Naive thymus-derived CD4-positive, alpha-beta T cell (primary cell): ENCODE measurements at places on chromosomes 2 and 18.

- no peak for DNase-seq
Observed at GRCh38 chr2:120460511-120460910, 114.6 kb downstream of the INHBB start.

GRCh38 chr18:73990258-73990657 is 157.4 kb downstream of the FBXO15 start:
- DNase-seq: no peak

GRCh38 chr2:168691221-168691620 is 111.2 kb upstream of the NOSTRIN start:
- no peak for DNase-seq

DNA sequence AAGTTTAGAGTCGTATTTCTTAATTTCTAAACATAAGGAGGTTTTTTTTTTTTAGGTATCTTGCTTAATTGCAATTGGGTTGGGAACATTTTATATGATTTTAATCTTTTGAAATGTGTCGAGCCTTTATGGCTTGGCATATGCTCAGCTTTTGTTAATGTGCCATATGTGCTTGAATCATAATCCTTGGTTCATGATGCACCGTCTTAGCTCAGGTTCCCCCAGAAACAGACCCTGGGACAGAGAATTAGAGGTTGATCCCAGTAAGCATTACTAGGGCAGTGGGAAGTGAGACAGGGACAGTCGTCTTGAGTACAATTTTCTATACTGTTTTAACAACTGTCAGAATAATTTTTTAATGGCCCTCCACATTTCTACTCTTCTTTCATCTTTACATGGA is 9.3 kb downstream of the CHCHD5 start:
- DNase-seq: no peak

GRCh38 chr2:235770909-235771820 is 277.3 kb downstream of the AGAP1 start:
- DNase-seq: no peak
